CD8-positive, alpha-beta memory T cell (primary cell): ENCODE measurements at places on chromosomes 6 and 20.

GRCh38 chr6:35197196-35197595 is 16.6 kb upstream of the SCUBE3 start:
- H3K27ac ChIP-seq: no peak overlapping the region
- no peaks in the 10 kb centered on the region for H3K36me3 ChIP-seq
- DNase-seq: no peak
- peaks cover 5% of the 10 kb centered on the region for H3K27me3 ChIP-seq
- H3K4me1 ChIP-seq: no peaks in the 10 kb centered on the region

DNA sequence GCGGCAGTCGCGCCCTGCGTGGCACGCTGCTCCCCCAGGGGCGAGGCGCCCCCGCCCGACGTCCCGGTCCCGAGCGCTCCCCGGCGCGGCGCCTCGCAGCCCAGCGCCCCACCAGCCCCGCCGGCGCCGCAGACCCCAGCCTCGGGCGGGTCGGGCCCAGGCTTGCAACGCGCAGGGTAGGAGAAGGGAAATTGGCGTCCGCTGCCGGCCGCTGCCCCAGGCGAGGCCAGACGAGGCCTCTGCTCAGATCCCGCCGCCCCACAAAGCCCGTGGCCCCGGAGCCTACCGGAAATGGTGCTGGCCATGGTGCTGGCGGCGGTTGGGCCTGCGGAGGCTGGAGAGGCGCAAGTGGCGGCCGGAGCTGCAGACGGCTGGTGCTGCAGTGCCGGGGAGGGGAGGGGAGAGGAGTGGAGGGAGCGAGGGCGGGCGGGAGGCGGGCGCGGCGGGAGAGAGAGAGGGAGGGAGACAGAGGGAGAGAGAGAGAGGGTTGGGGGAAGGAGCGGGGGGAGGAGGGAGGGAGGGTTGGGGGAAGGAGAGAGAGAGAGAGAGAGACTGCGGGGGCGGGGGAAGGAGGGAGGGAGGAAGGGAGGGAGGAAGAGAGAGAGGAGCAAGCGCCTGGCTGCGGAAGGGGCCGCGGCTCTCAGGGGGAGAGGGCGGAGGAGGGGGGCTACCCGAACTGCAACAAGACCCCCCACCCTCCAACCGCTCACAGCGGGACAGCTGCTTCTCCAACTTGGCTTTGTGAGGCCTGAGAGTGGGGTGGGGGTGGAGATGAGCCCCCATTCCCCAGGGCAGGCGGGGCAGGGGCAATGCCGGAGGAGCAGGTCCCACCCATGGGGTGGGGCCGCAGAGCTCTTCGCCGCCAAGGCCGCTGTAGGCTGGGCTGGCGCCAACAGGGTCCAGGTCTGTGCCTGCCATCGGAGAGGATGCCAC is at the start of gene STMN3:
Gene STMN3 (minus strand): TSS at position 384 of the 933 bp plus-strand sequence. CDS start 79 bp downstream, at position 305.
- H3K4me1 ChIP-seq: peaks cover 38% of the 10 kb centered on the region
- no peaks in the 10 kb centered on the region for H3K27me3 ChIP-seq
- H3K36me3 ChIP-seq: no peaks in the 10 kb centered on the region
- H3K4me3 ChIP-seq: peak within 1 kb of the TSS; percentile 56
- peak; percentile 59 for DNase-seq
- peak within 1 kb of the TSS; percentile 6 for H3K27ac ChIP-seq

- no peak for DNase-seq
- H3K27me3 ChIP-seq: no peaks in the 10 kb centered on the region
- no peaks in the 10 kb centered on the region for H3K36me3 ChIP-seq
- no peak overlapping the region for H3K27ac ChIP-seq
Measured at GRCh38 chr6:19999319-20000191, 162.4 kb downstream of the ID4 start.

- no peaks in the 10 kb centered on the region for H3K4me1 ChIP-seq
- H3K27ac ChIP-seq: no peak overlapping the region
- no peak overlapping the region for H3K4me3 ChIP-seq
- no peaks in the 10 kb centered on the region for H3K36me3 ChIP-seq
- no peak for DNase-seq
- no peaks in the 10 kb centered on the region for H3K27me3 ChIP-seq
Measured at GRCh38 chr6:43953256-43953655, 174.0 kb downstream of the MRPL14 start.

- no peak overlapping the region for H3K27ac ChIP-seq
- no peaks in the 10 kb centered on the region for H3K4me1 ChIP-seq
- no peak overlapping the region for H3K4me3 ChIP-seq
- H3K27me3 ChIP-seq: no peaks in the 10 kb centered on the region
- no peak for DNase-seq
Measured at GRCh38 chr6:123994168-123994567, 190.5 kb downstream of the NKAIN2 start.

DNA sequence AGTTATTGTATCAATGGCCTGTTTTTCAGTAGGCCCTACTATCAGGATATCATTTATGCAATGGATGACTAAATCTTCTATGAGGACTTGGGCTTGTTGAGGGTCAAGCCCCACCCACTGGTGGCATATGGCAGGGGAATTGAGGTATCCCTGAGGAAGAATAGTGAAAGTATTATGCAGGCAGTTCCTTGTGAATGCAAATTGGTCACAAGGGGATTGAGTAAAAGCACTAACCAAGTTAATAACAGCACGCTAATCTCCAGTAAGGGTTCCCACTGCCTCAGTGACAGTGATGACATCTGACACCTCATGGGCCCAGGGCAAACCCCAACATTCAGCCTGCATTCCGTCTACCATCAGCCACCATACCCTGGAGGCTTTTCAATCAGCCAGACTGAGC is 14.9 kb downstream of the BPIFA1 start:
- H3K4me3 ChIP-seq: no peak overlapping the region
- no peaks in the 10 kb centered on the region for H3K27me3 ChIP-seq
- DNase-seq: no peak
- H3K4me1 ChIP-seq: no peaks in the 10 kb centered on the region
- no peaks in the 10 kb centered on the region for H3K36me3 ChIP-seq

DNA sequence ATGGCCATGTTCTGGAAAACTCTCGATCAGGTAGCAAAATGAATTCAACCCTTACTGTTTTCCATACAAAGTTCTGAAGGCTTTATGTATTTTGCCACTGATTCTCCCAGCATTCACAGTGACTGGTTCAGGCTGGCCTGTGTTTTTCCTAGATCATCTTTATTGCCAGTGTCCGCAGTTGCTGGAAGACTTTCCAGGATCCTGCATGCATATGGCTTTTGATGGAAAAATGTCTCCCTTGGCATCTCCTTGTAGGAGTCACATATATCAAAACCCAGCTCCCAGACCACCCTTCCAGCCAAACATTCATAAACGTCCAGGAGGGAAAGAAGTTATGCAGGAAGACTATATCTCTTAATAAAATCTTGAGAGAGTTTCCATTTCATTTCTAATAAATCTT is 588.8 kb downstream of the MAFB start:
- H3K4me3 ChIP-seq: no peak overlapping the region
- H3K4me1 ChIP-seq: no peaks in the 10 kb centered on the region
- no peaks in the 10 kb centered on the region for H3K27me3 ChIP-seq
- no peak for DNase-seq
- H3K36me3 ChIP-seq: no peaks in the 10 kb centered on the region

DNA sequence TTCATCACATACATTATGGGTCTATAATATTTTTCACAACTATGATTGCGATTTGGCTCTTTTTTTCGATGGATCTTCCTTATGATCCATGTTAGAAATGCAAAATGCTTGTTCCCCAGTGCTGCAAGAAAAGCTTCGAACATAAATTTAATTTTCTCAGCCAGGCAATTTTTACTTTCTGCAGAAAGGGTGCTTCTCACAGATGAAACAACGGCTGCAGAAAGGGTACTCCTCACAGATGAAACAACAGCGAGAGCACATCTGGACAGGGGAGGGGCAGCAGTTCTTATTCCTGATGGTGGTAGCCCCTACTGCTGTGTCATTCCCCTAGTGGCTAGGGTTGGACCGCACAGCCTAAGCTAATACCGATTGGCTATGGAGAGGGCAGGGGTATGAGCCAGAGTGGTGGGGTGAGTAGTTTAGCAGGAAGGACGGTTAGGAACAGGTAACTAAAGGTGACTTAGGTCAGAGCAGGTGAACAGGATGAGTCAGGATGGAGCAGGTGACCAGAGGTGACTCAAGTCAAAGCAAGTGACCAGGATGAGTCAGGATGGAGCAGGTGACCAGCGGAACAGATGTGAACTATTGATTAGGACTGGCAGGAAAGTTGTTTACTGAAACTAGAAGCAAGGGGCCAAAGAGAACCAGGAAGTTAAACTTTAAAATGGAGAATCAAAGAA is 13.4 kb upstream of the TREML4 start:
- no peak overlapping the region for H3K27ac ChIP-seq
- no peak overlapping the region for H3K4me3 ChIP-seq
- DNase-seq: no peak
- no peaks in the 10 kb centered on the region for H3K36me3 ChIP-seq
- no peaks in the 10 kb centered on the region for H3K27me3 ChIP-seq

- H3K36me3 ChIP-seq: no peaks in the 10 kb centered on the region
- peak; percentile 77 for DNase-seq
- H3K4me3 ChIP-seq: peak within 1 kb of the TSS; percentile 41
Measured at GRCh38 chr20:3071610-3072529, at the start of gene OXT. Gene OXT, plus strand, starts transcription at chr20:3071620. Its CDS starts 36 bp downstream, at chr20:3071656.

- peak overlapping the region; percentile 13 for H3K27ac ChIP-seq
- no peak for DNase-seq
- no peak overlapping the region for H3K4me3 ChIP-seq
- peaks cover 77% of the 10 kb centered on the region for H3K4me1 ChIP-seq
- H3K27me3 ChIP-seq: no peaks in the 10 kb centered on the region
Measured at GRCh38 chr6:31578184-31579118, 3.1 kb downstream of the TNF start.

DNA sequence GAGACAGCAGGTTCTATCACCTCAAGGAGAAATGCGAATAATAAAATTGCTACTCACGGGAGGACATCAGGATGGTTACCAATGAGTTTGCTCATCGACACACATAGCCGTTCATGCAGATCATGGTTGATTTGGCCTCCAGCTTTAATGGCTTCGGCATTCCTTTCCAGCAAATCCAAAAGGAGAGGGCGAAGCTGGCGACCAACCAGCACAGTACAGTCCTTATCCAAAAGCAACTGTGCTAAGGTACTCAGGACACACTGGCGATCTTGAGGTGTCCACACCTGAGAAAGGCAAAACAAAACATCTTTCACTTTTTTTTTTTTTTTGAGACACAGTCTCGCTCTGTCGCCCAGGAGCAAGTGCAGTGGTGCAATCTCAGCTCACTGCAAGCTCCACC is 16.3 kb downstream of the MDN1 start:
- DNase-seq: no peak
- H3K36me3 ChIP-seq: no peaks in the 10 kb centered on the region
